ENCODE measurements at places on chromosomes 2 and 18. TPM values are rescaled to one million over a fixed set of nuclear protein-coding genes. Genes with fewer than 3 reads are reported as not detected.

The OTOF gene
- total RNA-seq, result not detected

The LYPD1 gene
- total RNA-seq, result 0.17 TPM

The DUSP2 gene
- total RNA-seq, result 1.0 TPM

The RAPGEF4 gene
- 1.3 TPM for total RNA-seq

The EFR3B gene
- 0.51 TPM for total RNA-seq

The KCTD18 gene
- total RNA-seq, result 29.4 TPM

The REG1B gene
- not detected for total RNA-seq

The PDE11A gene
- total RNA-seq, result not detected

The ARHGEF33 gene
- total RNA-seq, result 0.50 TPM

Measured in fibroblast of lung (primary cell).